ENCODE measurements at places on chromosomes 4 and X.

DNA sequence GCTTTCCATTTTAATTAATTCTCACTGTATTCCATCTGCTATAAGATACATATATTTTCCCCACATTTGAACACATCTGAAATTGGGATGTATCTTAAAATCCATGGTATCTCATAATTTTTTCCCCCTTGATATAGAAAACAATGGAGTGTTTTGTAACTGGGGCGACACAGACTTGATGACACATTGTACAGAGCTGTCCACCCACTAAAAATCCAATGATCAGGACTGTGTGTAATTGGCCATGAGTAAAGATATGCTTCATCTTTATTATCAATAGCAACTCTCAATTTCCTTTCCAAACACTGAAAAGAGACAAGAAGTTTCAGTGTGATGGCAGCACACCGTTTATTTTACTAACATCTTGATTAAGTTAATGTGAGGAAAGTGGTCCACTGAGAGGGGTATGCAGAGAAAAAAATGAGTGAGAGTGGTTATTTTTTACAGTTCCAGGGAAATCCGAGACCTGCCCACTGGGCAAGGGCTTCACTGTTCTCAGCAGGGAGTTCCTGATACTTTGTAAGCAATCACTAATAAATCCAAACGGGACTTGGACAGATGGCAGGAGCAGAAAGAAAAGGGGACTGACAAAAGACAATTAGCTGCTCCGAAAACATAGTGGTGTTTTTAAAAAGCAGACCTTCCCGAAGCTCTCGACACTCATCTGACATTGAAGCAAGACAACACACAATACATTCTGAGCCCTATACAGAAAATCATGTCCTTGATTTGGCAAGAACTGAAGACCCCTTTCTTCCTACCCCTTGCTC is 149.4 kb downstream of the TSPAN5 start:
- no peak for DNase-seq

- no peak for DNase-seq
Measured at GRCh38 chr4:183394166-183394951, 50.1 kb upstream of the CDKN2AIP start.

GRCh38 chr4:74266081-74266480 is 42.2 kb upstream of the EPGN start:
- no peak for DNase-seq

GRCh38 chr4:7760228-7760627 is 179.4 kb downstream of the AFAP1 start:
- no peak for DNase-seq

GRCh38 chrX:17828171-17828570 is 32.9 kb downstream of the RAI2 start:
- no peak for DNase-seq

DNA sequence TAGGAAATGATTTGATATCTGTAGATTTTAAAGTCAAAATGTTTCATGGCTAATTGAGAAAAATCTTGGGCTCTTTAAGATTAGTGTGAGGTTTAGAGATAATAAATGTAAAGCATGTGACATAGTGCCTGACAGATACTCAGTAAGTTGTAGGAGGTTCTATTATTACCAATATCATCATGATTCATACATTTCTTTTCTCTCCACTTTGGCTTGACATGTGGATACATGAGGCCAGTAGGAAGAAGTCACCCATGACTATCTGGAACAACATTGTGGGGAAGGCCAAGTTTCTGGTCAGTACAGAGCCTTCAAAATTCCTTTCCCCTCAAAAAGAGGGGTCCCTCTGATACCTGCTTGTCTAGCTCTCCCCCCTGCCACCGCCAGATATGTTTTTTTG is 91.2 kb upstream of the SORBS2 start:
- no peak for DNase-seq

- DNase-seq: no peak
Measured at GRCh38 chrX:134886002-134886596, 104.7 kb upstream of the SMIM10 start.

DNA sequence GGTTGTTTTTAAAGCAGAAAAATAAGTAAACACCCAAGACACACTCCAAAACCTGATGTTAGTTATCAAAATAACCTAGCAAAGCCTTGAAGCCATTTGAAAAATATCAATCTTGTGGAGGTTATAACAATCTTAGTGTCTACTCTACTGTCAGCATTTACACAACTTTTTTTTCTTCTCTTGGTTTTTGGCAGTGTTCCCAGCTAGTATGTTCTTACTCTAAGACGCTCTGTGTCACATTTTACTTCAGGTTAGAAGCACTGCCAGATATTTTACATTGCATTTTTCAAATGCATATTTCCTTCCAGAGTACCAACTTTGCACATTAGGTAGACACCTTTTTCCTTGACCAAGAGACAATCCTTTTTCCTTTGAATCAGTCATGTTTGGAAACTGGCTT is 114.0 kb upstream of the INPP4B start:
- no peak for DNase-seq

DNA sequence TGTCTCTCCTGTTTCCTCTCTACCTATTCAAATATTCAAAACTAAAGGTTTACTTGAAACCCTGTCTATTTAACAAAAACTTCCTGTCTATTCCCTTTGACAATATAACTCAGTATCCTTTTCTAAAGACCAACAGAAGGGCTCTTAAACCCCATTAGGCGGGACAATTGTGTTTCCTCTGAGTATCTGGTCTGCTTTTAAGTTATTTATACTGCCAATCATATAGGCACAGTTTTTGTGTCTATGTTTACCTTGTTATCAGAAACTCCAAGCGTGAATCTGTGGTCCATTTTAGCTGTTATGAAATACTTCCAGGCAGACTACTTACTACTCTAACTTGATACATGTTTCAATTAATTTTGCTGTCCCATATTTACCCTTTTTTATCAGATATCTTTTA is 350.0 kb upstream of the CTSO start:
- DNase-seq: no peak

Measured in osteocyte (in vitro differentiated cells).